ENCODE measurements at places on chromosomes 4 and X. TPM values are rescaled to one million over a fixed set of nuclear protein-coding genes. Genes with fewer than 3 reads are reported as not detected.
A peak's percentile ranks its signal among the peaks of the same experiment; 100 is the strongest.

DNA sequence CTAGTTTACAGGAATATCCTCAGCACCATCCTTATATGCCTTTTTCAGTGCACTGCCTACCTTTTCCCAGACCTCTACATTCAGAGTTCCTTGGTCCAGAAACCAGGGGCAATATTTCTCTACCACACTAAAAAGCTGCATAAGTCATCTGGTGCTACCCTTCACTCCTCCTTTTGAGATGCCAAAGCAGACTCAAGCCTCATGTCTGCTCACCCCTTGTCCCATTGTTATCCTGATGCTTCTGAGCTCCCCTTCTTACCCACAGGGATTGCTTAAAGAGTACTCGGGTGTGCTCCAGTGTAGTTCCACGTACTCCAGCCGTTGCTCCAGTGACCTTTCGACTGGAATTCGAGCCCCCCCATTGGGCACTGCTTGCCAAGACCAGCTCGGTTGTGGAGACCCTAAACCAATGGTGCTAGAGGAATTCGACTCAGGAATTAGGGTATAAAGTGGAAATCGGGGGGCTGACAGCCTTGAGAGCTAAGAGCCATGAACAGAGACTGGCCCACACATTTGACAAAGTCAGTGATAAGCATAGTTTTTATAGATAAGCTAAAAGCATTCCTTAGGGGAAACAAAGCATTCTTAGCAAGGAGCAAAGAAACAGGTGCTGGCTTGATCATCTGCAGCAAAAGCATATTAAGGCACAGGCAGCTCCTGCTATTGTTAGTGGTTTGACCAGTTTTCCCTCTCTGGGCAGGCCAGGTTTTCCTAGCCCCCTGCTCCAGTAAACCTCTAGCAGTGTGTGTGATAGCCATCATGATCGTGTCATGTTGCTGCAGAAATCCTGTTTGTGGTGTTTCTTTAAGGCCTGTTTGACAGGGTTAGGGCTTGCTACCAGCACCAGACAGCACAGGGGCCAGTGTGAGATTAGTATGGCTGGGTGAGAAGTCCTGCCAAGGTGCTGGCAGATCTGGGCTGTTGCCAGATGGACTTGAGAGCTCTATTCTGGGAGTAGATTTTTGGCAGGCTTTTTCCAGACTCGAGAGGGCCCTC is 57.5 kb upstream of the WDR1 start:
- DNase-seq = peak; percentile 68

GRCh38 chr4:138308356-138308755 is 66.2 kb upstream of the SLC7A11 start:
- no peak for DNase-seq

- DNase-seq = peak; percentile 91
Measured at GRCh38 chrX:2325076-2325784, 175.5 kb downstream of the DHRSX start.

DNA sequence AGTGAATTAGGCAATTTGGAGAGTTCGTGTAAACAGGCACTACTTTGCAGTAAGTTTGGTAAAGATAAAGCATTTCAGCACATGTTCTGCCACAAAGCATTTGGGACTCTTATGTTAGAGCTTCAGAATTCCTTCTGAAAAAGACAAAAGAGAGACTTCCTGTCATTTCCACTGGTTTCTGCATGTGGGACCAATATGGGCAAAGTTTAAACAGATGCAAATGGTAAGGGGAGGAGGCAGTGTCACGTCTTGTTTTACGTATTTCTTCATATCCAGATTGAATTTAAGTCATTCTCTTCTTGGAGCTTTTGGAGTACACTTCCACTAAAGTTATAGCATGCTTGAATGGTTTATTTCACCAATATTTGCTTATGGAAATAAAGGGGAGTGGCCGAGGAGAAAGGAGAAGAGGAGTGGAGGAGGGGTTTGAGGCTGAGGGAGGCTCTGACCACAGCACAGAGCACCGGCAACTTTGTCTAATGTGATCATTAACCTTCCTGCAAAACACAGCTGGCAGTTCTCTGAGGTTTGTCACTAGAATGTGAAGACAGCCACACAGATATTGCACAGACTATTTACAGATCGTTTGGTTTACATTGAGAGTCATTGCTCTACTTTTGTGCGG is at the start of gene APELA:
TSS of gene APELA (plus strand) at position 479 of the 625 bp plus-strand sequence. CDS start 154 bp downstream, outside the sequence.
- no peak for DNase-seq

- no peak for DNase-seq
Measured at GRCh38 chr4:25755911-25756310, 100.3 kb downstream of the SLC34A2 start.

DNA sequence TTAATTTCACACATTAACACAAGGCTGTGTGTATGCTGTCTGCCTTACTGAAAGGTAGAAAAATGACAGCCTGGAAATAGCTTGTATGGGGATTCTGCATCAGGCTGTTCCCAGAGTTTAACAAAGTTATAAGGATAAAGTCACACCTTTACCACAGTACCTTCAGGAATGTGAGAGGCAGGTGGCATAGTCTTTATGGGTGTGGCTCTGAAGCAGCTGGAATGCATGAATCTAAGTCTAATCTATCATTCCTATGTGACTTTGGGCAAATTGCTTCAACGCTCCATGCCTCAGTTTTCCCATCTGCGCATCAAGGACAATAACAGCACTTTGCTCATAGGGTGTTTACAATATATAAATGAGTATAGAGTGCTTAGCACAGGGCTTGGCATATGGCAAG is 84.2 kb upstream of the EGFL6 start:
- DNase-seq = no peak

Gene ELF2
- total RNA-seq = 58.5 TPM

Gene MMRN1
- total RNA-seq = 28.9 TPM
